NCI-H2227 treated with DMSO at 0.1 percent for 48 hours (cell line): ENCODE measurements at places on chromosomes 2 and 18.

DNA sequence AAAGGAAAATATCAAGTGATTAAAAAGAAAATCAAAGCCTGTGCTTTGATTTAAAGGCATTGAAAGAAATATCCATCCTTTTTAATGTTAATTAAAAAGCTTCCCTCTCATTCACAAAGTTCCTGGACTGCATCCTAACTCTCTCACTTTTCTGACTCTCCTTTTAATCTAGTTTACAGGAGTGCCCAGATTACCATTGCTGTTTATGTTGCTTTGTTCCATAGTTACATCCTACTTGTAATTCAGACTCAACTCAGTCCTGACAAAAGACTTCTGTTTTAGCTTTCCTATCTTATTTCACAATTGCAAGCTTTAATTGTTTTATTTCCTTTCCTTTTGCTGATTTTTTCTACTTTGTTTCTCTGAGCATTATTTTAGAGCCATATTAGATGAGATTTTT, 160.7 kb upstream of the DTNA start:
- DNase-seq, result no peak

DNA sequence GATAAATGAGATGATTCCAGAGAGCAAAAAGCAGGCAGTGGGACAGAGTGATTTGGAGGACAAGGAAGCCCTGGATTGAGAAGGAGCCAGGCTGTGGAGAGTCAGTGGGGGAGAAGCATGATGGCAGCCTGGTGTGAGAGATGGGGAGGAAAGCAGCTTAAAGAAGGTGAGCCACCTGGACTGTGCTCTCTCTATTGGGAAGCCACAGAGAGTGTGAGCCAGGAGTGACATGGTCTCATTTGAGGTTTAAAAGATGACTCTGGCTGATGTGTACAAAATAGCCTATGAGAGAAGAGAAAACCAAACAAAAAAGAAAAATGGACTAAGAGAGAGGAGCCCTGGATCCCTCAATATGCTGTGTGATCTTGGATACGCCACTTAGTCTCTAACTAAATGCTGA, 12.9 kb upstream of the EPAS1 start:
- no peak for DNase-seq

DNA sequence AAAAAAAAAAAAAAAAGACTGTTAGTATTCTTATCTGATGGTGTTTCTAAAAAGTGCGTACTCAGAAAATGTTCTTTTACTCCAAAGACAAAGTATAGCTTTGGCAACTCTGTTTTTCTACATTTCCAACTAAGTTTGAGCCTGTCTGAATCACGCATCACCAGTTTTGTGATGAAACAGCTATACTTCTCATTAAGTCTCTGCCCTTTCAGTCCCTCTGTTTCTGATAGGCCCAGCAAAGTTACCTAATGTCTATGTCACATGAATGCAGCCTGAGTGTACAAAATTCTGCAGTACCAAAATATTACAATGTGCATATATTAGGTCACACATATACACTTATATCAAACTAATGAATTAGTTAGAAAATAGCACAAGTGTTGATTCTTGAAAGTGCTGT, 22.4 kb downstream of the TWSG1 start:
- DNase-seq, result no peak

DNA sequence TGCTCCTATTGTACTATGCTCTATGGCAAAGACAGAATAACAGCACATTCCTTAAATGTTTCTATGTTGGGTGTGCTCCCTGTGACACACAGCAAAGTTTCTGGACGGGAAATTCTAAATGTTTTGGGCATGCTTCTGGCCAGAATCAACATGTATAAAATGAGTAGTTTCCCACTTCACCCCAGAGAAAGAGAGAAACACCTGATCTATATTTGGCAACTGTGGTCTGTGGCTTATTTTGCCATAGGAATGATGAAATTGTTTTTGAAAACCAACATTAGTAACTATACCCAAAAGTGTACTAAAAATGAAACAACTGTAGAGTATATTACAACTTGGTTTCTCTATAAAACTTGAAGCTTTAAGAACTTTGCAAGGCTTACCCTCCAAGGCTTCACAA, 89.1 kb downstream of the RAD51AP2 start:
- DNase-seq, result no peak

- peak; percentile 59 for DNase-seq
These were observed 123.2 kb downstream of the SMAD7 start for GRCh38 chr18:48827291-48828193.

GRCh38 chr18:36017232-36017631, 44.8 kb downstream of the RMP24 start:
- no peak for DNase-seq

- DNase-seq, result no peak
These were observed 137.9 kb downstream of the DOCK10 start for GRCh38 chr2:224904381-224904780.

DNA sequence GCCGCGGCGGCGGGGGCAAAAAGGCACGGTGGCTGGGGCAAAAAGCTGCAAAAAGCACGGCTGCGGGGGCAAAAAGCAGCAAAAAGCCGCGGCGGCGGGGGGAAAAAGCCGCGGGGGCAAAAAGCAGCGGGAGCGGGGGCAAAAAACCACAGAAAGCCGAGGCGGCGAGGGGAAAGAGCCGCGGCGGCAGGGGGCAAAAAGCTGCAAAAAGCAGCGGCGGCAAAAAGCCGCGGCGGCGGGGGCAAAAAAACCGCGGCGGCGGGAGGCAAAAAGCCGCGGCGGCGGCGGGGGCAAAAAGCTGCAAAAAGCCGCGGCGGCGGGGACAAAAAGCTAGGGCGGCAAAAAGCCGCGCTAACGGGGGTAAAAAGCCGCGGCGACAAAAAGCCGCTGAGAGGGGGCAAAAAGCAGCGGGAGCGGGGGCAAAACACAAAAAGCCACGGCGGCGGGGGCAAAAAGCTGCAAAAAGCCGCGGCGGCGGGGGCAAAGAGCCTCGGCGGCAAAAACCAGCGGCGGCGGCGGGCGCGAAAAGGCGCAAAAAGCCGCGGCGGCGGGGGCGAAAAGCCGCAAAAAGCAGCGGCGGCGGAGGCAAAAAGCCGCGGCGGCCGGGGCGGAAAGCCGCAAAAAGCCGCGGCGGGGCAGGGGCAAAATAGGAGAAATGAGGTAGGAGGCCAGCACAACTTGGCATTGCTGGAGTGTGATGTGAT, 123.4 kb downstream of the ANKRD30BL start:
- DNase-seq, result no peak
